ENCODE measurements at places on chromosomes 2 and 18.

DNA sequence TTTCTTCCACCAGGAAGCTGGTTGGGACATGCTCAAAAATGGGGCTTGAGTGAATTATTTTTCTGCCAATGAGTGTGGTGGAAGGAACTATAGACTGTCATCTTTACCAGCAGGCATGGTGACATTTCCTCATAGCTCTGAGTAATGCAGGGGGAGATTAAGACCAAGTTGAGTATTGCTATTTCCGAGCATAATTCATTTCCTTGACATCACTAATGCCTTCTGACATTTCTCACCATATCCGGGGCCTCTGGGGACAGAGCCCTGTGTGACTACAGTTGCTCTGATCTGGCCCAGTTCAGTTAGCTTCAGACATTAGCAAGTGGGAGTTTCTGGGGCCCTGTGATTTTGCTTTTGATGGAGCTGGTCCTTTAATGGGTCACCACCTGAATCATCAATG lies 410.4 kb downstream of the MEIS1 start:
- DNase-seq = peak; percentile 52

GRCh38 chr2:211879323-211879722 lies 659.3 kb downstream of the ERBB4 start:
- no peak for DNase-seq

DNA sequence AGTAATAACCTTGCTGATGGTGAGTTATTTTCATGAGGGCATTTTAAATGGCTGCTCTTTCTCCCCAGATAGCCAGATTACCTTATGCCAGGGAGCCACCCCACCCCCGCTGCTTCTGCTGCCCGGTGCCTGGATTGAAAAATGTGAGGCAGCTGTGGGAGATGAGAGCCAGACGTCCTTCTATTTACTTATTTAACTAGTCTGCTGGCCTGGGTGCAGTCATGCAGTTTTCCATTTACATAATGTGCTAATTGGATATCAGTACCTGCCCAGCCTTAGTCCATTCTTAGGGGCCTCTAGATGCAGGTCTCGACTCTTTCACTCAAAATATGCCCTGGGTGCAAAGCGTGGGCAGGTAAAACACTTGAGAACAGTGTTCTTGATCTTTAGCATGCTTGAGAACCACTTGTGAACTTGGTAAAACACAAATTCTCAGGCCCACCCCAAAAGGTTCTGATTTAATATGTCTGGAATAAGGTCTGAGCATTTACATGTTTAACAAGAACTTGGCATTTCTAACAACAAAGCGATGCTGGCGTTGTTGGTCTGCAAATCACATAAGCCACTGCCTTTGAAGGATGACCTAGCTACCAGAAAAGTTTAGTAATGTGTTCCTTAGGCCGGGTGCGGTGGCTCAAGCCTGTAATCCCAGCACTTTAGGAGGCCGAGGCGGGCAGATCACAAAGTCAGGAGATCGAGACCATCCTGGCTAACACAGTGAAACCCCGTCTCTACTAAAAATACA lies 154.3 kb downstream of the NRP2 start:
- peak; percentile 66 for DNase-seq

DNA sequence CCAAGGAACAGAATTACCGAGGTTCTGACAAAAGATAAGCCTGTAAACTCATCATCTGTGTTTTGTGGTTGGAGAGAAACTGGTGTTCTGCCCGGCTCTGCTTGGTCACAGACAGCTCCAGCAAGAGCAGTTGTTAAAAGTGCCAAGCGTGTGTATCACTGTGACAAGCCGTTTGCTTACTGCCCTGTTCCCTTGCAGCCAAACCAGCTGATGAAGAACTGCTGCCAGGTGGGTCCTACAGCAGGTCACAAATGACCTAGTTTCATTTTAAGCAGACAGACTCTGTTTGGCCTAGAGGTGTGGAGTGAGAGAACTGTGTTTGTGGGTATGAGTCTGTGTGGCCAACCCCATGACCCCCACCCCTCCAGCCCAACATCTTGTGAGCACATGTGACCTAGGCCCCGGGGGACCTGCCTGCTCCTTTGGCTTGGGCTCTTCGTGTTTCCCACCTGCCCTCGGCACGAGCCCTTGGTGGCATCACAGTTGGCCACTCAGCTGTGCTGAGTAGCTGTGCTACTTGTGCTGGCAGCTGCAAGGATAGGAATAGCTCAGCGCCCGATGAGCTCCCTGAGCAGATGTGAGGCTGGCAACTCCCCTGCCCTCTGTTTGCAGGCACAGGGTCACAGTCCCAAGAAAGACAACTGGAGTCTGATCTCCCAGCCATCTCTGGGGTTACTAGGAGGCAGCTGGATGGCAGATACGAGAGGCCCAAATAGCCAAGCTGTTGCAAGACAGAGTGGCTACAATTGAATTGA lies 9.7 kb downstream of the OXER1 start:
- peak; percentile 60 for DNase-seq

GRCh38 chr18:44636241-44636640 lies 44.4 kb upstream of the SETBP1 start:
- DNase-seq = no peak

DNA sequence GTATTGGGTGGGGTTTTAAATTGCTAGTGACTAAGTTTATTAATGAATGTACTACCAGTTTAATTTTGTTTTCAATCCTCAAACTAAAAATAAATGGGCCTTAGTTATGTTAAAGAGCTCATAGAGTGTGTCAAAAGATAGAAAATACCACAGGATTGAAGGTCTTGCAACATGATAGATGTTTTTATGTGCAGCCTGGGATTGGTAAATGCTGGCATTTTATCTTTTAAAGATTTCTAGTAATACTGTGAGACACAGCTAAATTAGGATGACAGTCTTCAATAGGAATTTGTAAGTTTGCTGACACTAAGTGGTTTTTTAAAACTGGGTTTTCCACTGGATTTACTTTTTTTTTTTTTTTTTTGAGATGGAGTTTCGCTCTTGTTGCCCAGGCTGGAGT lies 122.3 kb downstream of the HAUS1 start:
- DNase-seq = peak; percentile 80

DNA sequence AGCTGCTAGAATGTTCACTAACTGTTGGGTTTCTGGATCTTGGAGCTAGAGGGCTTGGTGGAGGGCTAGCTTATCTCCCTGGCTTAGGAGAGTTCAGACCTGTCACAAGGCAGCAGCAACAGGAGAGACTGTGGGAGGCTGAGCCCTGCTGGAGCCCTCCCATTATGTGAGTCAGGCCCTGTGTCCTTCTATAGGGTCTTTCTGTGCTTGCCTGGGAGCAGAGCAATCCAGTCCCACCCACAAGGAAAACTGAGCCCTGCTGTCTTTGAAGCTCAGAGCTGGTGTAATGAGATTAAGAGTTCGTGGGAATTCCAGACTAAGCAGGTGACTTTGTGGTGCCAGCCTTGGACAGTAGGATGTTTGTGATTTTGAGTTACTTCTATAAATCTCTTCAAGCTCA lies 249.0 kb downstream of the TTC32 start:
- no peak for DNase-seq

- DNase-seq = no peak
These were observed 292.8 kb downstream of the CCDC85A start for GRCh38 chr2:56476509-56477071.

DNA sequence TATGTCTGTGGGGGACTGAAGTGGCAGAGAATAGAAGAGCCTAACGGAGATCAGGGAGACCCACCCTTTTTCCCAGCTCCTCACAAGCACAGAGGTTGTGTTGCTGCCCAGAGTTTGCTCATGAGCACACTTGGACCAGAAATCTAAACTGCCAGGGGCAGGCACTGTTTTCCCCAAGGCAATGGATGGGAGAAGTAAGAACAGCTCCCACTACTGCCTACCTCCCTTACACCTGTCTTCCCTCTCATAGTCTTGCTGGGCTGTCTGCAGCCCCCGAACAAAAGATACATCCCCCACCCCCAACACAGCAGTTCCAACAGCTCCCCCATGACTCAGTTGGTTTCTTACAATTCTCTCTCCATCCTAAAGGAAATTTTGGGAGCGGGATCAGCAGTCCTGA lies 48.1 kb upstream of the CD226 start:
- DNase-seq = no peak

GRCh38 chr2:36912695-36913094 lies 53.6 kb downstream of the STRN start:
- DNase-seq = peak; percentile 13

- DNase-seq = no peak
These were observed 268.5 kb upstream of the CCDC68 start for GRCh38 chr18:55227771-55228170.

DNA sequence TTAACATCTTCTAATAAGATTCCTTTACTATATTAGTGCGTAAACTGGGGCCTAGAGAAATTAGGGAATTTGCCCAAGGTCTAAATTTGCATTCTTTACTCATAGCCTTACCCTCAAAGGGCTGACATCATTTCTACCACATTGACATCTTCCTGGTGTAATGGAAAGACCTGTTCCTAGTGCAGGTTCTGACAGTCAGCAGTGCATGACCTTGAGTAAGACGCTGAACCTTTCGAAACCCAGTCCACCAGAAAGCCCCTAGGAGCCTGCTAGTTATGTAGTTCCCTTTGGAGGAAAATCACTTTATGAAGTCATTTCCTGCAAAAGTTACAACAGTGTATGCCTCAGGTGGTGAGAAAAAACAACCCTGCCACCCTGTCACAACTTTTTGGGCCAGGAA lies 388.3 kb downstream of the TNS1 start:
- no peak for DNase-seq

DNA sequence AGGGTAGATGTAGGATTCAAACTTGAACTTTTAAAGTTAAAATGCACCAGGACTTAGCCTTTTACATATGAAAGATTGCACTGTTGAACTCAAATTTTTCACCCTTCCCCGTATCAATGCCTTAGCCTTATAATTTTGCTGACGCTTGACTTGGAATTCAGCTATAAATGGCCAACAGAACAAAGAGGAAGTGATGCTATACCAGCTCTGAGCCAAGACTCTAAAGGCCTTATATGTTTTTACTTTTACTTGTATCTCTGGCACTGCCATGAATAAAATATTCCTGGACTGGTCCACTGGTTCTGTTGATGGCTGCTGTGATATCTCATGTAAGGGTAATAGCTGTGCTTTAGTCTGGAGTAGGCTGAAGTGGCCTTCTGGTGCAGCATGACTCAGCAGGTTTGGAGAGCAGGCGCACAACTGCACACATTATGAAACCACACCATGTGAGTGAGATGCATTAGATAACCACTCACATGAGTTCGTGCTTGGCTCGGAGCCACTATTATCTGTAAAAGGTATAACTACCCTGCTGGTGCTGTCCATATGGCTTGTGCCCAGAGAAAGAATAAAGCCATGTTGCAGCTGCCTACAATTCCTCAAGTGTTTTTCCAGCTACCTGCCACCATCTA lies 8.4 kb upstream of the IER3IP1 start:
- peak; percentile 83 for DNase-seq

Measured in amniotic epithelial cell (primary cell).